ENCODE measurements at places on chromosomes 4 and X.

- no peak for DNase-seq
Measured at GRCh38 chr4:158371158-158371557, 150.5 kb upstream of the RXFP1 start.

DNA sequence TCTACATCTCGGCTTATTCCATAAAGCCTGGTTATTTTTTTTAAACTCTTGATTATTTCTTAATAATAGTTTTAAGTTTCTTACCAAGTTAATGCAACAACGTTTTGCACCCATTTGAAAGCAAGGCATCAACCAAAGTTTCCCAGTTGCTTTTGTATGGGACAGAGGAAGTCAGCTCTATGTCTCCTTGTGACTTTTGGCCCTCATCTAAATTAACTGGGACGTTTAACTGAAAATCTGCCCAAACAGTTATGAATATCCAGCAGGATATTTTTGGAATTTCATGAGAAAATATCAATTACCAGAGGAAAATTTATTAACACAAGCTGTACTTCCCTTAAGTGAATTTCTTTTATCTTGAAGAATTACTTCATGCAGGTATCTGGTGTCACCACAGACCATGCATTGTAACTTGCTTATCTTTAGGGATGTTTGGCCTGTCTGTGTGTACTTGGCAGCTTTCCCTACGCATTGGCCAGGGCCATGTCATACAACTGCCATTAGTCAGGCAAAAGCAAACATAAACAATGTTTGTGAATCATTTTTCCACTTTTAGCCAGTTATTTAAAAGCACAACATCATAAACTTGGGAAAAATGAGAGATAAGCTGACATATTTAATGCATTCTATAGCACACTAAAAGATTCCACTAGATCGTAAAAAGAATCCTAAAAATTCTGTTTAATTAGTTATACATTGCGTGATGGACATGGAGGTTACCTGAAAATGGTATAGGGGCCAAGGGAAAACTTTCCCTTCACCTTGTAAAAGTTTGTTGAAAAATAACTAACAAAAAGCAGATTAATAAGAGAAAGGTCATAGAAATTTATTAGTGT is 101.4 kb upstream of the PDE5A start:
- peak; percentile 15 for DNase-seq

- DNase-seq, result no peak
Measured at GRCh38 chr4:61376301-61376700, 176.2 kb downstream of the ADGRL3 start.

GRCh38 chr4:136571315-136571714 is 961.0 kb downstream of the PCDH18 start:
- no peak for DNase-seq

GRCh38 chr4:88975958-88976774 is 80.8 kb downstream of the FAM13A start:
- no peak for DNase-seq

GRCh38 chr4:128061566-128062536 is 739 bp downstream of the LARP1B start:
- peak; percentile 38 for DNase-seq

GRCh38 chrX:72545990-72546389 is 26.7 kb downstream of the HDAC8 start:
- peak; percentile 6 for DNase-seq

- no peak for DNase-seq
Measured at GRCh38 chrX:72268597-72269365, 8.3 kb downstream of the RPS4X start.

- DNase-seq, result no peak
Measured at GRCh38 chr4:116752027-116752426, 333.3 kb downstream of the TRAM1L1 start.

DNA sequence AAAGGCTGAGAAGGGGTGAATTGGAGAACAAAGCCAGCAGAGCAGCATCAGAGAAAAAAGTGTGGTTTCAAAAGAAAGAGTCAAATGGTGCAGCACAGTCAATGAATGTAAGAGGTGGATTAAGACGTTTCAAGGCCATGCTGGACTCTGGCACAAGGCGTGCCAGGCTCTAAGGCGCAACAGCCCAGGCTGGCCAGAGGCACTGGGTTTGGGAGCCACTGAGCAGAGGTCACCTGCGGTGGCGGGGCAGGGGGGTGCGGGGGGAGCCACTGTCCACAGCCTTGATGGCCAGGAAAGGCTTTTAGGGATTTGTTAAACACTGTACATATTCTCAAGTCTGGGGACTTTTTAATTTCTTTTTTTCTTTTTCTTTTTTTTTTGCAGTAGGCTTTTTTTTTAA is 222.5 kb upstream of the FAT1 start:
- DNase-seq, result no peak
